ENCODE measurements at places on chromosomes 7 and 10.

DNA sequence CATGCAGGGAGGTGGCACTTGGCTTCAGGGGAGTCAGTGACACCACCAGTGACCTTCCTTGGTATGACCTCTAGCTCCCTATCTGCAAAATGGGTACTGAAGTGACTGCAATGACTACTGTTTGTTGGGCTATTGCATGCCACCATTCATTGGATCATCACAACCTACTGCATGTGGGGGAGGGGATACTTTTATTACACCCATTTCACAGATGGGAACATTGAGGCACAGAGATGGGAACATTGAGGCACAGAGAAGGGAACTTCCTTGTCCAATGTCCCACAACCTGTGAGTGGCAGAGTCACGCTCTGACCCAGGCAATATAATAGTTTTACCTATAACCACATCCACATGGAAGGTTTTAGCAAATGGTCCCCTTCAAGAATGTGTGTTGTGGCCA lies 12.2 kb upstream of the MYH16 start:
- no peak for DNase-seq

- no peak for DNase-seq
Measured at GRCh38 chr10:103493916-103494877, 692 bp downstream of the NEURL1 start.

- no peak for DNase-seq
Measured at GRCh38 chr7:141754939-141755338, 9.0 kb upstream of the TAS2R3 start.

GRCh38 chr7:67593794-67594193 lies 597.2 kb downstream of the TYW1 start:
- no peak for DNase-seq

DNA sequence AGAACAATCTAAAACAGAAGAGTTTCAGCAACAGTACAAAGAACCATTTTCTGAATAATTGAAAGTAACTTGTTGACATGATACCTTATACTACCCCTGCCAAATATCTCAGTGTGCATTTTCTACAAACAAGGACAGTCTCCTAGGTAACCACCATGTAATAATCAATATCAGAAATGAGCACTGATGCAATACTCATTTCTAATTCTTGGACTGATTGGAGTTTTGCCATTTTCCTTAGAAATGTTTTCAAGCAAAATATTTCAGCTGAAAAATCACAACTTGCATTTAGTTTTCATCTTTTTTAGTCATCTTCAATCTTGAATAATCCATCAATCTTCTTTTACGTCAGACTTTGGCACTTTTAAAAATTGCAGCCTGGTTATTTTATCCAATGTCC lies 420.2 kb downstream of the CDC14C start:
- DNase-seq = no peak

- peak; percentile 76 for DNase-seq
Measured at GRCh38 chr7:26293569-26294308, 2.1 kb downstream of the SNX10 start.

GRCh38 chr10:85531706-85532105 lies 834.9 kb downstream of the GRID1 start:
- DNase-seq = no peak

- DNase-seq = no peak
Measured at GRCh38 chr7:139362302-139362701, 2.6 kb downstream of the LUC7L2 start.

- DNase-seq = peak; percentile 57
Measured at GRCh38 chr10:22681783-22682183, 32.6 kb downstream of the PIP4K2A start.

DNA sequence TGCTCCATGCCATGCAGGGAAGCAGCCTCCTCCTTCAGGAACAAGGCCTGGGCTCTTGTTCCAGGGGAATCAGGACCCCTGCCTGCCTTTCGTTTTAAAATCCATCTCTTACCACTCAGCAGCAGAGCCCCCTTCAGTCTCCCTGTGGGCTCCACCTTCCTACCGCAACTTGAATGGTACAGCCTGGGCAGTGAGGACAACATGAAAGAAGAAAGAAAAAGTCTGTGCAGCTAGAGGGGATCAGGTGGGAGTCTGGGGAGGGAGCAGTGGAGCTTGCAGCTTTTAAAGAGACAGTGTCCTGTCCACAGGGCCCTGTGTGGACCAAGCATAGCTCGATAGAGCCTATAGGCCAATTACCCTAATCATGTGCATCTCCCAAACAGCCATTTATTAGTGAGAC lies 3.7 kb downstream of the PLXNA4 start:
- no peak for DNase-seq

DNA sequence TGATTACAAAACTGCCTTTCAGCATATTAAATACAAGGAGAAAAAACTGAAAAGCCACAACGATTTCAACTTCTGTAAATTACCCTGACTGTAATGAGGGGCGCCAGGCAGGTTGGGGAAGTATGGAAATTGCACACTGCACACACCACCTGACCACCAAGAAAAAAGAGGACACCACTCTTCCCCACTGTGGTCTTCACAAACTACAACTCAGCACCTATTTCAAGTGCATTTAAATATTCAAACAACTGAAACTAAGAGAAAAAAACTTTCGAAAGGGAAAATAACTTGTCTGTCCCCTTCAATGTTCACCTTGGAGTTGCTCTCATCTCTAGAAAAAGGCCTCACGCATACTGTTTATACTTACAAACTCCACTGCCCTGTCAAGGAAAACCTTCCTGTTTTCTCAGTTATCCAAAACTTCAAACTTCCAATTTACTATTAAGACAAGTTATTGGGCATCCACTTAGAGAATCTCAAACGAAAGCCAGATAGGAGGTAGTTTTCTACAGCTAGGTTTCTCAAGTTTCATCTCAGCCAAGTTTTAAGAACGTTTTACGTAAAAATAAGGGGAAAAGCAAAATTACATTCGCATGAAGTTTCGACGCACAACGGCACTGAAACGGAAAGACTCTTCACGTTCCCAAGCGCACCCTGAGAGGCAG lies 1.4 kb downstream of the LARP4B start:
- DNase-seq = no peak

- DNase-seq = no peak
Measured at GRCh38 chr7:105202616-105203015, 186.1 kb downstream of the SRPK2 start.

- peak; percentile 51 for DNase-seq
Measured at GRCh38 chr10:101693978-101694673, 844 bp downstream of the FBXW4 start.

- no peak for DNase-seq
Measured at GRCh38 chr7:51275532-51275931, 41.1 kb downstream of the COBL start.

DNA sequence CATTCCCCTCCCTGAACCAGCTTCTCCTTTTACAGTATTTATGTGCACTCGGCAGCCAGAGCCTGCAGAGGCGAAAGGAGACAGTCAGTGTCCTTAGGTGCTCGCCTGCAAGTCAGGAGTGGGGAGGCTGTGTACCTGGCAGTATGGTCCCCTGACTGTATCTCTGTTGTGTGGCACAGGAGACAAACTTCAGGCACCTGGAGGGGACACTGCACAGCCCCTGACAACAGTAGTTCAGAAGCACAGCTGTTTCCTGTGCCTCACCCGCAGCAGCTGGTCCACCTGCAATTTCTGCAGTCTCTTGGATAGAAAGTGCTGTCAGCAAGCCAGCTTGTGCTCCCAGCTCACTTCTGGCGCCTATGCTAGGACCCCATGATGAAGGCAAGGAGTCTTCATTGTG lies 73.4 kb upstream of the LAMB4 start:
- DNase-seq = no peak

DNA sequence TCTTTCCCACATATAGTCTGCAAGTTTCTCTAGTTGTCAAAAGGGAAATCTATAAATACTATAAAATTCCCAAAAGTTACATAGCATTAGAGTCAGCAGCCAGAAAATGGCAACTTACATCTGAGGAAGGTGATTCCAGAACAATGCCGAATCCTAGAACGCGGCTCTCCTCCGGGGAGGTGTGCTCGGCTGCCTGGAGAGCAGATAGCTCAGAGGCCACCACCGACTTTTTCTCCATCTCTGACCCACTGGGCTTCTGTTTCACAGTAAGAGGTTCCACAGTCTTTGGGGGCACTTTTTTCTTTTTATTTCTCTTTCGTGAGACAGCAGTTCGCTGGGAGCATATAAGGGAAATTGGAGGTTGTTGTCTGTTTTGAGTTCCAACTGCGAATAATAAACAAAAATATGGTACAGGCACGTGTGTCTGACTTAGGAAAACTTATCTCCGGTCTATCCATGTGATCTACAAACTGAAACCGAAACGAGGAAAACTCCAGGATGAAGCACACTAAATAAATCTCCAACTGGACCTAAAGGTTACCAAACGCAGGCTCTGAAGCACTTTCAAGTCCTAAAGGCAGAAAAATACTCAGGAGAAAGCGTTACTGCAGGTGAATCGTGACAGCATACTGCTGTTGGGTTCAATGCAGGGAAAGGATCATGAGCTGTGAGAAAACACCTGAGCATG lies 36.2 kb downstream of the BEND7 start:
- DNase-seq = no peak

- no peak for DNase-seq
Measured at GRCh38 chr7:113371416-113372043, 253.2 kb upstream of the SMIM30 start.
